COR-L47 (cell line): ENCODE measurements at places on chromosomes 1 and 21.

- no peak for DNase-seq
Measured at GRCh38 chr1:50548243-50548642, 125.0 kb upstream of the DMRTA2 start.

DNA sequence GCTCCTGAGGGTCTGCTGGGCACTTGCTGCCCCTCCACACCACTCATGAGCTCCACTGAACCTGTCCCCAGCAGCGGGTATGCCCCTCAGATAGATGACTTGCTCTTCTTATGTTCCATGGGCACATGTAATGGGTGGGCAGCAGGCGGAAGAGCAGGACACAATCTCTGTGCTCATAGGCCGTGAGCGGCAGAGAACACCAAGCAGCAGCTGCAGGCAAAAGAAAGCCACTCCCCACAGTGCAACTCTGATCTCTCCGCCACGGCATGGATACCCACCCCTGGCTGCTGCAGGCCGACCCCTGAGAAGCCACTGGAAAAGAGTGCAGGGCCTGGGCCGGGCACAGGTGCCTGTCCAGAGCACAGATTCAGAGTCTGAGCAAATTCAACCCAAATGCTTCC, 135.2 kb upstream of the RUNX3 start:
- no peak for DNase-seq

DNA sequence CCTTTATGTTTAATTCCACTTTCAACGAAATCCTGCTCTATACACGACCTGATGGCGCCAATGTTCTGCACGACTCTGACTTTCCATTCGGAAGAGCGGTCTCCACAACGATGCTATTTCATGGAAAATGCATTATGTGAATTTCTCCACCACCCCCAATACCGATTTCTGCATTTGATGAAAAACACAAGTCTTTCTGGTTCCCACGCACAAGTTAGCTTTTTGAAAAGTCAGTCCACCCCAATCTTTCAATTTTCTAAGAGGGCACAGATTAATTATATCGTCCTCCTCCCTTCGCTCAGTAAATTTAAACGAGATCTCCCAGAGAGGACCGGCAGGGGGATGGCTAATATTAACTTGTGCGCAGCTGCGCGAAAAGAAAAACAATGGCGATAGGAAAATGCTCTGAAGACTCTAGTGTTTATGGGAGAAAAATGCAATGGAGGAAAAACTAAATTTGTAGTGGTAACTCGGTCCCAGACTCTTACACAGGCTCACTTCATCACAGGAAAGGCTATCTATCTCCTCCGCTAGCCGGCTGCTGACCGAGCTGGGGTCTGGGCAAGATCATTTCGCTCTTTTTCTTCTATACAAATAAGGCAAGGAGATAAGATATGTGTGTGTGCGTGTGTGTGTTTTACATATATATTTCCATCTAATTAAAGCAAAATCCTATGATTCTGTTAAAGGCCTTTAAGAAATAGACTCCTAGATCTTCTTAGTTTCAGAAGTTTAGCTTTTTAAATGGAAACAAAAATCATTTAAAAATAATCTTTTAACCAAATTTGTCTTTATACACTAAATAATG, 1.2 kb upstream of the LHX8 start:
- no peak for DNase-seq

DNA sequence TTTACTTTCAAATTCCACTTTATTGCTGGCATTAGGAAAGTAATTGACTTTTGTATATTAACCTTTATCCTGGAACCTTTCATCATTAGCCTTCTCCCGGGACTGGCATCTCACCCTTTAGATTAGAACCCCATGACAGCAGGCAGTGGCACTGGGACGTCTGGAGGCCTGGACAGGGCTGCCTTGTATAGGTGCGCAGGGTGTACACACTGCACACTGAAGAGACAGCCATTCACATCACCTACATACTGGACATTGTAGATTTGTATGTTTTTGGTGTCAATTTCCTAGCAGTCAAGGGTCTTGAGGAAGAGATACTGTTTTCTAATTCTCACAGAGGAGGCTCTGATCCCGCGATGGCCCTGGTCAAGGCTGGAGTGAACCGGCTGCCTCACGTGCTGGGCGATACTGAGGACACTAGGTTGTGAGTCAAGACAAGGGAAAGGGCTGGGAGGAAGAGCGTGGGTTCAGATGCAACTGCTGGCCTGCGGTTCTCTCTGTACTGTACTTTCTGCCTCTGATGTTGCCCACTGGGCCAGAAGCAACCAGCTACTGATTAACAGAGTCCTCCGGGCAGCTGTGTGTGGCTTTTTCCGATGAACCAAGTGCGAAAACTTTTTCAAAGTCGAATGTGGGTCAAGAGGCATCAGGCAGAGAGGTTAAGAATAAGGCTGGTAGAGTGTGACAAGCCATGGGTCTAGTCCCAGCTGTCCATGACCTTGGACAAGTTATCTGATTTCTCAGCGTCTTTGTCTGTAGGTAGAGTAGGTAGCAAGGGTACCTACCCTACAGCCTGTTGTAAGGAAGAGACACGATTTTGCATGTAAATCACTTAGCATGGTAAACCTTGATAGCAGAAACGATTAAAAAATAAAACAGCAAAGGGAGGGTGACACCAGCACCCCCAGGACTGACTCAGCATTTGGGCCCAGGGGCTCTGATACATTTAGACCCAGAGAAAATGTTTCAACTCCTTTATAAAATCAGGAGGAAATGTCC, 38.2 kb upstream of the SLC25A33 start:
- DNase-seq, result no peak

DNA sequence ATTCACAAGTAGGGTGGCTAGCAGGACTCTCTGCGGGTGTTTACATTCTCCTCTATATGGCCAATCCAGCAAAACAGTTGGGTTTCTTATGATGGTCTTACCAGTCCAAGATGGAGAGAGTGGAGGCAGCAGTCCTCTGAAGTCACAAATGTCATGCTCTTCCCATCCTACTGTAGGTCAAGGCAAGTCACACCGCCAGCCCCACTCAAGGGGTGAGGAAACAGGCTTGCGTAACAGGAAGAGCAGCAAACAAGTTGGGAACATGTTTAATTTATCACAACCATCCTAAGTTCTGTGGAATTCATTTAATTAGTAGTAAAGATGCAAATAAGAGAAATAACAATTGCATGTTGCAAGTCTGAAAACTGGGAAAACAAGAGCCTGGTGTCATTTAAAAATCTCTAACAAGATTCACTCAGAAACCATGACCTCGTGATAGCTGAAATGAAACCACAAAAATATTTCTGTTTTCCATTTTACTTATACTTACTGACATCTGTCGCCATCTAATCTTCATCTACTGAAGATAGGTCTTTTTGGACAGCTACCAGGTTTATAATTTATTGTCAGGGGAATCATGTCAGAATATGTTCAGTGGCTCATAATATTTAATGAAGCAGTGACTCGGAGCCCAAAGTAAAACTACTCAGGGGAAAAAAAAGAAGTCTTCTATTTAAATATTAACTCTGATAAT, 349.1 kb upstream of the FMN2 start:
- no peak for DNase-seq

GRCh38 chr1:53430261-53430660, 28.9 kb upstream of the DMRTB1 start:
- no peak for DNase-seq

DNA sequence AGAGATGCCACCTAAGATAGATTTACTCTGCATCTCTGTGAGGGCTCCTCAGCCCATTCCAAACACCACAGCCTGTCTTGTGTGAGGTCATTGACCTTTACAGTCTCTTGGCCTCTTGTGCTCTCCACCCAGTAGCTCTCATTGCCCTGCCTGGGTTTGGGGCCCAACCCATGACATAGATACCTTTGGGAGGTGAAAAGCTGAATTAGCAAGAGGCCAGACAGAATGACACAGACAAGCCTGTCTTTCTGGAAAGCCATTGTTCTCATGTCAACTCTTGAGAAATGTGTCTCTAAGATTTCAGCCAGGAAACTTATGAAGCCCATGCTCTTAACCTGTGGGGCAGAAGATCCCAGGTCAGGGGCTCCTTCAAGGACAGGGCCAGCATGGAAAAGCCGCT, 18.4 kb upstream of the F3 start:
- no peak for DNase-seq

GRCh38 chr1:145963265-145964019, 933 bp downstream of the ANKRD34A start:
- DNase-seq, result no peak

DNA sequence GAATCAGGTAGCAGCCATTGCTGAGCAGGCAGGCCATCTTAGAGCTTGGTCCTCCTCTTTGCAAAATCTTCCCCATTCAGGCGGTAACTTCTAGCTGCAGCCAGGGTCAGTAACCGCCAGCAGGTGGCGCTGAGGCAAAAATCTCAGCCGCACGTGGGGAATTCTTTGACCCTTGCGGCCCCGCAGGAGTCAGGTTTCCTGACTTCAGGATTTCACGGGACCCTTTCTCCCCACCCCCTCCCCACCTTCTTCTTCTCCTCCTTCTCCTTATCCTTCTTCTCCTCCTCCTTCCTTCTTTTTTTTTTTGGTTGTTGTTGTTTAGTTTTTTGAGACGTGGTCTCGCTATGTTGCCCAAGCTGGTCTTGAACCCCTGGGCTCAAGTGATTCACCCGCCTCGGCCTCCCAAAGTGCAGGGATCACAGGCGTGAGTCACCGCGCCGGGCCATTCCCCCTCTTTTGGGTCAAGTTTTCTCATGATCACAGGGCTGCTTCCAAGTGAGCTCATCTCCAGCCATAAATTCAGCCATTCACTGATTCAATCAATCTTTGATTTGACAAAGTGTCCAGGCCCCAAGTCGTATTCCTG, 33.4 kb upstream of the TENT5B start:
- DNase-seq, result peak; percentile 49

- DNase-seq, result peak; percentile 28
Measured at GRCh38 chr1:5975133-5975880, 16.9 kb downstream of the NPHP4 start.

- no peak for DNase-seq
Measured at GRCh38 chr21:33080376-33080775, 10.4 kb downstream of the OLIG1 start.
